ENCODE measurements at places on chromosomes 16 and 17.

GRCh38 chr16:8713635-8714172 lies 39.3 kb downstream of the ABAT start:
- DNase-seq: no peak

DNA sequence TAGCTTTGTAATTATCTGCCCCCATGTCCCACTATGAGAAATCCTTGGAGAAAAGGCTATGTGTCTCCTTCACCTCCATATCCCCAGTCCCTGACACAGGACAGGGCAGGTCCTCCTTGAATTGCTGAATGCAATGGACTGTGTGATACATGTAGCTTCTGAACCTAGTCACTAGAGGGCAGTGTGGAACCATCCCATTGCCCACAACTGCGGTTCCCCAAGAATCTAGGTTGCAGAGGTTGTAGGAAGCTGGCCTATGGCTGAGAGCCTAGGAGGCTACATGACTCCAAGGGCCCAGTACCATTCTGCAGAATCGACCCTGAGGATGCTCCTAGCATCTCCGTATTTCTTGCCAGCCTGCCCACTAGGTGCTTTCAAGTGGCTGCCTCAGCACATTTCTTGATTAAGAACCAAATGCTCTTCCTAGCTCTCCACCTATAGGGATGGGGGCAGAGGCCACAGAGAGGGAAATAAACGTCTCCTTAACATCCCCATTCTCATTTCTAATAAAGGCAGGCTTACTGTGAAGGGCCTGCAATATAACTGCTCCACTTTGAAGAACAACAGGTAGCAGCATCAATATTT lies 394.0 kb downstream of the CA10 start:
- DNase-seq: peak; percentile 39

DNA sequence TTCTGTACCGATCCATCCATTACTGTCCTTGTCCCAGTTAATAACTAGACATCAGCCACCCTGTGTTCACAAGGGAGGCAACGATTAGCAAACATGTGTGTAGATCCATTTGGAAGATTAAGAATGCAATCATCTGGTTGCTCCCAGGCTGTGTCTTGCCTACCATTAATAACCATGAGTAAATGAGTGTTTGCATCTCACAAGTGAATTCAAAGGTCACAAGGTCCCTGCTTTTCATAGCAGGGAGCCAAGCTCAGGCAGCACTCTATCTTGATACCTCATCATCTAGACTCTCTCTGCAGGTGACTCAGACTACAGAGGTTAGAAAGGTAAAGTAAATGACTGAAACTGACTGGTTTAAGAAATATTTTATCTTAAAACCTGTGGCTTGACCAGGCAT lies 25.3 kb downstream of the VWA3A start:
- no peak for DNase-seq

DNA sequence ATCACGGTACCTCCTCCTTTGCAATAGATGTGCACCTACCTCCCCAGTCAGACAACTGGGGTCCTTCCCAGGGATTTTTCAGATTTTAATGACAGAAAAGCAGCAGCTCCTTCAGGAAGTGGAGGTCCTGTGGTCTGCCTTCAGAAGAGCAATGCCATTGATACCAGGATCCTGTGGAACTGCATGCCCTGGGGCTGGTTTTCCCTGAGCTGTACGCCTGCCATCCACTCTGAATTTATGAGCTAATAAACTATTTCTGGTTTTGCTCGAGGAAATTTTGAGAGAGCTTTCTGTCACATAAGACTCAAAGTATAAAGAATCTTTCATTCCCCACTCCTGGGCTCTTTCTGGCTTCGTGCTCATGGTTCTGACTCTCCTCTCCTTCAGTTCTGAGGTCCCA lies 10.0 kb upstream of the CCL23 start:
- DNase-seq: no peak

GRCh38 chr17:72579990-72580320 lies 459.1 kb downstream of the SOX9 start:
- DNase-seq: no peak

All from left colon (tissue), 2 donors.